ENCODE measurements at places on chromosomes 1 and 21. TPM values are rescaled to one million over a fixed set of nuclear protein-coding genes. Genes with fewer than 3 reads are reported as not detected.

Gene UTS2
- total RNA-seq = not detected

Gene CAPN9
- not detected for total RNA-seq

- peak overlapping the region; percentile 77 for H3K27ac ChIP-seq
- no peaks in the 10 kb centered on the region for H3K36me3 ChIP-seq
- no peaks in the 10 kb centered on the region for H3K27me3 ChIP-seq
- H3K4me3 ChIP-seq = peak overlapping the region; percentile 94
- DNase-seq = peak; percentile 26
Measured at GRCh38 chr1:163320891-163321290, 863 bp upstream of the NUF2 start.

GRCh38 chr1:27403065-27403726, 10.8 kb downstream of the GPR3 start:
- H3K27me3 ChIP-seq = no peaks in the 10 kb centered on the region
- H3K4me3 ChIP-seq = peak overlapping the region; percentile 16
- H3K36me3 ChIP-seq = peaks cover under 1% of the 10 kb centered on the region

GRCh38 chr1:200958597-200958996, 63.9 kb downstream of the INAVA start:
- DNase-seq = no peak
- peaks cover 13% of the 10 kb centered on the region for H3K27me3 ChIP-seq
- H3K36me3 ChIP-seq = no peaks in the 10 kb centered on the region
- no peak overlapping the region for H3K27ac ChIP-seq
- H3K4me3 ChIP-seq = no peak overlapping the region

Measured in GM23248 (cell line).